ENCODE measurements at places on chromosomes 13 and 19.

DNA sequence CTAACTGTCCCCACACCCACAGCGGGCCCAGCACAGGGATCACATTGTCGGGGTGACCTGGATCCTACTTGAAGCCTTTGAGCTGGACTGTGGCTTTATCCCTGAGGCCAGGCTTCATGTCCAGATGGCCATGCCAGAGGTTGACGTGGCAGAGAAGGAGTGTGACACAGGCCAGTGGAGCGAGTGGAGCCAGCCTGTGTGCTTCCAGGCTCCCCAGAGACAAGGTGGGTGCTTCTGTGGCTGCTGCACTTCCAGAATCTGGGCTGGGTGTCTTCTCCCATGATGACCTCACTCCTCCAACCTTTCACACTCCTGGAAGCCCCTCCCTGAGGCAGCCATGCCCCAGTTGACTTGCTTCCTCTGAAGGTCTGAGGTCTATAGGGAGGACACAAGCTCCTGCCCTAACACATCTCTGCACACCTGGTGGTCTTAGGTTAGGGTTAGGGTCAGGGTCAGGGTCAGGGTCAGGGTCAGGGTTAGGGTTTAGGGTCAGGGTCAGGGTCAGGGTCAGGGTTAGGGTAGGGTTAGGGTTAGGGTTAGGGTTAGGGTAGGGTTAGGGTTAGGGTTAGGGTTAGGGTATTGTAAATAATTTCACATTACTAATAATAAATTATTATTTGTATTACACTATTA, 13.1 kb upstream of the MZF1 start:
- no peak for DNase-seq

DNA sequence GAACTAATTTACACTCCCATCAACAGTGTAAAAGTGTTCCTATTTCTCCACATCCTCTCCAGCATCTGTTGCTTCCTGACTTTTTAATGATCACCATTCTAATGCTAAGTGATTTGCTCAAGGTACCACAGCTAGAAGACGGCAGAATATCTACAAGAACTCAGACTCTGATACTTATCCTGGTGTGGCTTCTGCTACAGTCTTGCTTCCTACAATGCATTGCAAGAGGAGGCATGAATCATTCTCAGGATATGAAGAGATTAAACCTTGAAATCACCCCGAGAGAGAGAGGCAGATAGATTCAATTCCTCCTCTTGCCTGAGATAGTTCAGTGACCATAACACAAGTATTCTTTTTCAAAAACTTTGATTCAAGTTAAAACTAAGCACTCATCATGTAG, 306.4 kb downstream of the TBC1D4 start:
- no peak for DNase-seq

DNA sequence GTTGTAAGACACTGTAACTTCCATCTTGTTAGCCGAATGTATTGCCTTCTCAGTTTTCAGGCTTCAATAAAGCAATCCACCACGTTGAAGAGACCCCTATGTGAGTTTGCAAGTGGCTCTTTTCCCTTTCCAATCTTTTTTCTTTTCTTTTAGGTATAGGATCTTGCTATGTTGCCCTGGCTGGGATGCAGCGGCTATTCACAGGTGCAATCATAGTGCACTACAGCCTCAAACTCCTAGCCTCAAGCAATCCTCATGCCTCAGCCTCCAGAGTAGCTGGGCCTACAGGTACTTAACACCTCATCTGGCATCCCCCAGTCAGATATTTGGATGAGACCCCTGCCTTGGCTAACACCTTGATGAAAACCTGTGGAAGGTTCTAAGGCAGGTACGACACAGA, 33.5 kb upstream of the FEM1A start:
- DNase-seq: no peak

- no peak for DNase-seq
These were observed 1.9 kb upstream of the ZNF552 start for GRCh38 chr19:57816652-57817051.

GRCh38 chr13:114145722-114146121, 13.3 kb upstream of the RASA3 start:
- DNase-seq: no peak

- DNase-seq: no peak
These were observed 37.3 kb downstream of the ENOX1 start for GRCh38 chr13:43749503-43749902.

- DNase-seq: no peak
These were observed 788.4 kb upstream of the PRR20A start for GRCh38 chr13:56352361-56352760.

DNA sequence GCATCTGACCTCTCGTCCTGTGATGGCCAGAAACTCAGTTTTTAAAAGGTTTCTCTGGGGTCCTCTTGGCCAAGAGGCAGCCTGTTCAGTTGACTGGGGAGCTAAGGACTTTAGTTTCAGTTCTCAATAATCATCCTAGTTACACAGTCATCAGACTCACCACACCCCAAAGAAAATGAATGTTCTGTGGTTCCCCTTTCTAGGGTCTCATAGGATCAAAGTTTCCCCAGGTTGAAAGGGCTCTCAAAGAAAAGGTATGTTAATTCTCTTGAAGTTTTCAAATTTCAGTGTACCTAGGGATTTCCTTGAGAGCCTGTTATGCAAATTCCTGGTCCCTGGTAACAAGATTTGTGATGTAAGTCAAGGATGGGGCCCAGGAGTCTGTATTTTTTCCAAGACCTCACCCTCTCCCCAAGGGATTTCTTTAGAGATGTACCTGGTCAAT, 94.9 kb downstream of the FAM216B start:
- no peak for DNase-seq

DNA sequence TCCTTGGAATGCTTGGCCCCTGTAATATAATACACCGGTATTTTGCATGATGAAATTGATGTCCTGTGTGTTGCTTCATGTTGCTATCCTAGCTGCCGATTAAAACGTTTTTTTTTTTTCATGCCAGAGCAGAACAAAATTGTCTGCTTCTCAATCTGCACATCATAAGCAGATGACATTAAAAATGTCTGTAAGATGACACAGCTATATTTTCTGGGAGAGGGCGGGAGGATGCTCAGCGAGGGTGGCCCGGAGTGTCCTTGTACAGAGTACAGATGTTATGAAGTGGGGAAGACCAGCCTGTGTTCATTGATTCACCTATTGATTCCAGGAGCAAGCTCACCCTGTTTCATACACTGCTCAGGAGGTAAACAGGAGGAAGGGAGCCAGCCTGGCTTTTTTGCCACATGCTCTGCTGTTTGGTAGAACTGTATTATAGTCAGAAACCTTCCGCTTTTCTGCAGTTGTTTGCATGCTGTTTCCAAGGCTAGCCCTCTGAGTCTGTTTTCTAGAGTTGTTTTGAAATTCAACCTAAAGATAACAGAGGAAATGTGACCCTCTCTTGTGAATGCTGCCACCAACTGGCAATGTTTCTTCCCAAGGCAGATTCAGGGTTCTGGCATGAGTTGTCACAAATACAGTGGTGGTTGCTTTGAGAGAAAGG, 4.7 kb upstream of the IRS2 start:
- DNase-seq: peak; percentile 91

DNA sequence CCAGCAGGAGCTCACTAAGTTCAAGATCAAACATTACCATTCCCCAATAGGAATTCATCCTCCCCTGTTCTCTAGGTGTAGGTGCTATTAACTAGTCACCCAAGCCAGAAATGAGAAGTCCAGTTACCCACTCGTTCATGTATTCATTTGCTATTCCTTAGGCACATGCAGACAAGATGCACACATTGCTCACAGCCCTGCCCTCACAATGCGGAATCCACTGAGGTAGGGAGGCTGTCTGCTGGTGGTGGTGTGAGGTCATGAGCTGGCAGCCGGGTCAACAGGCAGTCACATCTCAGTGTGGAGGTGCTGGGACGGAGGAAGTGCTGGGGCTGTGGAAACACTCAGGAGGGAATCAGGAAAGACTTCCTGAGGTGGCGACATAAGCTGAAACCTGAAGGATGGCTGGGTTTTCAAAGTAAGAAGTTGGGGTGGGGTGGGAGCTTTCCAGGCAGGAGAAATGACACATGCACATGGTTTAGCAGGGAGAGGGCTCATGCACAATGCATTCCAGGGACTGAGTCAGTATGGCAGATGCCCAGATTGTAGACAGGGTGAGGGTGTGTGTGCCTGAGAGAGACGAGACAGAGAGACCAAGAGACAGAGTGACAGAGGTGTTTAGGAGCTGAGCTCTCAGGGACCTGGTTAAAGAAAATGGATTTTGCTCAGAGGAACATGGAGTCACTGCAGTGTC, 117.6 kb downstream of the USP12 start:
- DNase-seq: no peak

GRCh38 chr13:110965038-110965754, 50.3 kb upstream of the ANKRD10 start:
- DNase-seq: peak; percentile 27

GRCh38 chr13:89748716-89749115, 1598.8 kb upstream of the MIR17HG start:
- no peak for DNase-seq

GRCh38 chr19:34229721-34230120, 24.6 kb upstream of the GARRE1 start:
- no peak for DNase-seq

DNA sequence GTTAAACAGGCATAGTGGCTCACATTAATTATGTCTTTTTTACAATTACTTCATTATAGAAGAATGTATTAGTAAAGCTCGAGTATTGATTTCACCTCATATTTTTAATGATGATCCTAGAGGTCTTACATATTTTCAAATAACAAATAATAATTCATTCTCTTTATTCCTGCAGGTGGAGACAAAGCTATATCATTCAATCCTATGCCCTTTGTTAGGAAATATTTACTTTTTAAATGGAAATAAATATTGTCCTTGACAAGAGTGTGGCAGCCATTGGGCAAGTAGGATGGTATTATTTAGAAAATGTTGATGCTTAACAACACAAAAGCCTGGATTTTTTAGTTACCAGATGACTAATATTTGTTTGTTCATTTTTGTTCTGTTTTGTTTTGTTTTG, 127.6 kb downstream of the COG6 start:
- DNase-seq: no peak

Data from hematopoietic multipotent progenitor cell treated with erythropoietin and hydrocortisone succinate and interleukin-3 and kit ligand, for 17 days (in vitro differentiated cells).